Left hindlimb (tissue), 1 donor: ENCODE measurements at places on chromosomes 12 and 14.

- DNase-seq: no peak
These were observed 89.8 kb downstream of the ZFP36L1 start for GRCh38 chr14:68703093-68703492.

GRCh38 chr12:108629151-108629550 lies 4.5 kb downstream of the SELPLG start:
- no peak for DNase-seq

- DNase-seq: no peak
These were observed 26.3 kb downstream of the TNFAIP2 start for GRCh38 chr14:103149351-103150237.

GRCh38 chr12:67331123-67331522 lies 62.0 kb downstream of the CAND1 start:
- DNase-seq: no peak

- no peak for DNase-seq
These were observed 193.0 kb downstream of the C12orf50 start for GRCh38 chr12:87836190-87836589.
